RPMI7951 (cell line): ENCODE measurements at places on chromosomes 7 and 10. TPM values are rescaled to one million over a fixed set of nuclear protein-coding genes. Genes with fewer than 3 reads are reported as not detected.

GRCh38 chr10:13078912-13079775 is 20.8 kb upstream of the OPTN start:
- DNase-seq, result no peak

HTR5A gene
- not detected in 2 replicates for total RNA-seq

ATAD1 gene
- not detected in 2 replicates for total RNA-seq

GRCh38 chr7:155820788-155821187 is 8.5 kb upstream of the SHH start:
- no peak for DNase-seq

DNA sequence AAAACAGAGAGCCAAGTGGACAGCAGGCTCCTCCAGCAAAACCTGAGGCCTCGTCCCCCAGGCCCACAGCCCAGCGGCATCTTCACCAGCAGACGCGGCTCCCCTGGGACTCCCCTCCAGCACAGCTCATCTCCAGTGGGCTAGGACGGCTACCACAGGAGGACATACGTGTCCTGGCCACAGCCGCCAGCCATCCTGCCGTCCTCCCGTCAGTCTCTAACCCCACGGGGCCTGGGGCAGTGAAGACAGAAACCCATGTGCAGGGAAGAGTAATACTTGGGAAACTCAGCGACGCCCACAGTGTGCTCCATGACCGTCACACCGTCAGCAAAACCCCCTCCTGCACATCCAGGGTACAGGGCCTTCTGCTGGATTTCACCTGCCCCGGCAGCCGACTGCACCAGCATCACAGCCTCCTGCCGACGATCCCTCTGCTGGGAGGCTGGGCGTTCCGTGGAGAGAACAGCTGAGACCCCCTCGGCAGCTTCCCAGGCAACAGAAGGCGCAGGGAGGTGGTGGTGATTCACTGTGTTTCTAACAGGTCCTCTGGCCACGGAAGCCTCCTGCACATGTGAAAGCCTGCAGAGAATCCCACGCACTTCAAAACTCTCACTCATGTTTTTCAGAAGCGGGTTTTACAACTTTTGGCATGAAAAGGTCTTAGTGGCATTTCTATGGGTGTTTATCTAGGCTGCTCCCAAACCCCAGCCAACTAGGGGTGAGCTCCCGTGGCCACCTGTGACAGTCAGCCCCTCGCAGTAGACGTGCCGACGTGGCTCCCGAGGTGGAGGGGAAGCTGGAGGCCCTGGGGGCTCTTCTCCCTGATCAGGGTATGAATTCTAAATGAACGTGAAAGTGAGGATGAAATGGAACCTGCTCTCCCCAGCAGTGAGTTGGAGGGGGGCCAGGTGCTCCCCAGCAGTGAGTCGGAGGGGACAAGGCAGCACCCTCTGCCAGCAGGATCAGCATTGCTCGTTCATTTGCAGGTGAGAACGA is 513.5 kb downstream of the PTPRN2 start:
- no peak for DNase-seq

OPN1SW gene
- total RNA-seq, result not detected in 2 replicates

CLRN3 gene
- not detected in 2 replicates for total RNA-seq

DNA sequence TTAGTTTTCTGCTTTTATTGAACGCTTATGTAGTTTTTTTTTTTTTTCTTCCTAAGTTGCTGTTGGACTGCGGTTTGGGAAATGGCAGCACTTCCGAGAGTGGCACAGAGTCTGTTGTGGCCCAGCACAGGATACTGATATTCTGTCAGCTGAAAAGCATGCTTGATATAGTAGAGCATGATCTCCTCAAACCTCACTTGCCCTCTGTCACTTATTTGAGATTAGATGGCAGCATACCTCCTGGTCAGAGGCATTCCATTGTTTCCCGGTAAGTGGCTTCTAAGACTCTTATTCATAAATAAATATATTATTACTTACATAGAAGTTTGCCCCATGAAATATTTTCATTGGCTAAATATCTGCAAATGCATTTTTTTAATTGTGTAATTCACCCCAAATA is 101.1 kb downstream of the BTAF1 start:
- no peak for DNase-seq

- DNase-seq, result peak; percentile 7
These were observed 424.6 kb upstream of the SORCS1 start for GRCh38 chr10:107589081-107589480.

DNA sequence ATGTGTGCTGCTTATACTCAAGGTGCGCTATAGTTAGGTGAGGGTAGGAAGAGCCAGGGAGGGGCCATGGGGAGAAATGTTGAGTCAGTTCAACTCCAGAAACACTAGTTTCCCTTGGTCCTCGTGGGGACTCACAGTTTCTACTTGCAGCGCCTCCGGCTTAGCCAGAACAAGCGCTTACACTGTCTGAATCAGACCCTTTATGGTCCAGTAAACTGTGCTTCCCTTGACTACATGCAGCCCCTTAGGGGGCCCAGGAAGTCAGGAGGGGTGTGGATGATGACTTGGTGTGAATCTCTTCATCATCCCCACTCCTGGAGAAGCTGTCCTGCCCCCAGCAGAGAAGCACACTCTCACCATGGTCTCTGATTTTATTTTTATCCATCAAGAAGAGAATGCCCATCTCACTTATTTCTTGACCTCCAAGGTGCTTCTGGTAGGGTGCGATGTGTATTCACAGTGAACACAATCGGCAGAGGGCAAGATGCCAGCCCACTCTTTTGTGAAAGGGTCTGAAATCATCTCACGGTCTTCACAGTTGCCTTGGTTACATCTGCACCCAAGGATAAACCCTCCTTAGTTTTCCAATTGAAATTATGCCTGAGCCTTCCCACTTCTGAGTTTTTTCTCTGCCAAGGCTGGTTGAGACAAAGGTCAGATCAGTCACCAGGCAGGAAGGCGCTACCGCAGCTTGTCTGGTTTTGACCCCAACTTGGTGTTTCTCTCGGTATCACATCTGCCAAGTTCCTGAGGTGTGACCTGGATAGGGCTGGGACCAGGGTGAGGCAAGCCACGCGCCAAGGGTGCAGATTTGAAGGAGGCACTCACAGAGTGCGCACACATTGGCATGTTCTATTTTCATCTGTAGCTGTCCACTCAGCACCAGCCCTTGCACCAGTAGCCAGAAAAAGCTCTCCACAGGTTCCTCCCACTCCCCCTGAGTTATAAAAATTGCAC is 62.7 kb upstream of the LRRC4 start:
- no peak for DNase-seq

PLPP4 gene
- 15.4 and 16.4 TPM in 2 replicates for total RNA-seq

BTBD16 gene
- total RNA-seq, result not detected in 2 replicates

DNA sequence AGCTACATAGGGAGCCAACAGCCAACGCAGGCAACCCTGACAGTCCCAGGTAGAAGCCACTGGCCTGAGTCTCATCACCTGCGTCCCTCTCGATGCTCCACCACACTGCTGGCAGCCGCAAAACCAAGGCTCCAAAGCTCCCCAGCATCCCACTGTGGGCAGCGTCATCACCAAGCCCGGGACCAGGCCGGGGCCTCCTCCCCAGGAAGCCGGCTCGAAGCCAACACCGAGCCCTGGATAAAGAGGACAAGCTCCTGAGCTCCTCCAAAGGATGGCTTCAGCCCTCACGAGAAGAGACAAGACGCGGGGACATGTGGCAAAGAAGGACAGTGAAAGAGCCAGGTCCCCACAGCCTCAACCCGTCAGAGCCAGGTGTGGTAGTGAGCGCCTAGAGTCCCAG is 23.9 kb downstream of the PARD3 start:
- no peak for DNase-seq

DNA sequence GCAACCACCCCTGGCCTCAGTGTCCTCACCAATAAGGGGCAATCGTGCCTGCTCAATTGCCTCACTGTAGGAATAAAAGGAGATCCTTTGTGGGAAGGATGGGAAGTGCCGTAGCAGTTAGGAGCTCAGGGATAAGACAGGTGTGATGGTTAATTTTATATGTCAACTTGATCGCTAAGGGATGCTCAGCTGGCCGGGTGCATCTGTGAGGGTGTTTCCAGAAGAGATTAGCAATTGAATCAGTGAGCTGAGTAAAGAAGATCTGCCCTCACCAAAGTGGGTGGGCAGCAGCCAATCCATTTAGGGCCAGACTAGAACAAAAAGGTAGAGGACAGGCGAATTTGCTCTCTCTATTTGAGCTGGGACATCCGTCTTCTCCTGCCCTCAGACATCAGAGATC is 46.3 kb downstream of the BUB3 start:
- DNase-seq, result no peak

DNA sequence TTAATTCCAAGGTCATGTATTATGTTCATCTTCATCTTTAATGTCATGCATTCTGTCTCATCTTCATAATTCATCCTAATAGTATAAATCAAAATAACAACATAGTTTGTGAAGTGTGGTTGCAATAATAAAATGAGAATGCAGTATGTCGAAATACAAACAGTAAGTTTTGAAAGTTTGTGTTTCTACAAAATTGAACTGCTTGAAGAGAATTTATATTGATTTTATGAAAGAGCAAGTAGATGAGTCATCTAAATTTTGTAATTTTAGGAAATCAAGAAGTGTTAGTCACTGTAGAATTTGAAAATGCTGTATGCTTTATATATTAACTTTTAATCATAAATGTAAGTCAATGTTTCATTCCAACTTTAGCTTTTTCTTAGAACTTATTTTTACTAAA is 190.5 kb upstream of the PPP1R3A start:
- no peak for DNase-seq

- peak; percentile 91 for DNase-seq
These were observed 21.7 kb downstream of the HIBADH start for GRCh38 chr7:27640884-27641574.

- DNase-seq, result peak; percentile 76
These were observed 70.6 kb upstream of the STARD3NL start for GRCh38 chr7:38107486-38107893.

DNA sequence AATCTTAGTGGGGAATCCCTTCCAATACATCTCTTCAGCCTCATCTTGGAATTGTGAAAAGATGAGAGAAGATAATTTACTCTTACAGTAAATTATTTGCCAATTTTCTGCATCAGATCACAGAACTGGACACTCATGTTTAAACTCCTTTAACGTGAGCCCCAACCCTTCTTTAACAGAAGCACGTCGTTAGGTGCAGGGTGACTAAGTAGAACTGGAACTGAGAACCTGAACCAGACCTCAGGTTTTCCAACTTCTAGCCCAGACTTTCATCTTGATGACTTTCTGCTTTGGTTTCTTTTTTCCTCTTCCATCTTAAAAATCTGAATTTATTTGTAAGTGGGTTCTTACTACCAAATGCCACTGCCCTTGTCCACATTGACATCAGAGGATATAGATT is 57.2 kb upstream of the LYZL2 start:
- no peak for DNase-seq

CLEC5A gene
- total RNA-seq, result not detected in 2 replicates

- no peak for DNase-seq
These were observed 144.7 kb downstream of the ARHGAP22 start for GRCh38 chr10:48460182-48460581.

- no peak for DNase-seq
These were observed 48.3 kb upstream of the TMEM236 start for GRCh38 chr10:17703706-17704105.

NME8 gene
- not detected in 2 replicates for total RNA-seq

DNA sequence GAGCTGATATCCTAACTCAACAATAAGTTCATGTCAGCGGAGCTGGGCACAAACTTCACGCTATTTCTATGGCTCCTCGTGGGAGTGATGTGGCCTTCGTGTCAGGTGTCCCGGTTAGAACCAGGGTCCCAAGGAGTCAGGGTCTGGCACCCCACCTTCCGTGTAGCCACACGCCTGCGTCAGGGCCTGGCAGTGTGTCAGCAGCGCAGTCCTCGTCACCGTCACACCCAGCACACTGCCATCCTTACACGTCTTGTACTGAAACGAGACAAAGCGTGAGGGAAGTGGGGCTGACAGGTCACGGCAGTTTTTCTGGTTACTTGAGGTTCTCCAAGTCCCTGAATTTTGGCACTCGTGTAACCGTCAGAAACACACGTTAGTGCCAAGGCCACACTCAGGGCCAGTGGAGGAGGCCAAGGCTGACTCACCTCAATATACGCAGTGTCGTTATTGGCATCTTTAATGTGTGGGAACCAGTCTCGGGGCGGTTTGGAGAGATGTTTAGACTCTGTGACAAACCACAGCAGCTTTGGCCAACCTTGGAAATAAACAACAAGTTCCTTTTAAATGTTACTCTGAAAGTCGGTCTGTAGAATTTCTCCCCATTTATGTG is 254.7 kb downstream of the ZMYND11 start:
- DNase-seq, result no peak

C10orf67 gene
- total RNA-seq, result not detected in 2 replicates

HMX3 gene
- total RNA-seq, result not detected in 2 replicates

DNA sequence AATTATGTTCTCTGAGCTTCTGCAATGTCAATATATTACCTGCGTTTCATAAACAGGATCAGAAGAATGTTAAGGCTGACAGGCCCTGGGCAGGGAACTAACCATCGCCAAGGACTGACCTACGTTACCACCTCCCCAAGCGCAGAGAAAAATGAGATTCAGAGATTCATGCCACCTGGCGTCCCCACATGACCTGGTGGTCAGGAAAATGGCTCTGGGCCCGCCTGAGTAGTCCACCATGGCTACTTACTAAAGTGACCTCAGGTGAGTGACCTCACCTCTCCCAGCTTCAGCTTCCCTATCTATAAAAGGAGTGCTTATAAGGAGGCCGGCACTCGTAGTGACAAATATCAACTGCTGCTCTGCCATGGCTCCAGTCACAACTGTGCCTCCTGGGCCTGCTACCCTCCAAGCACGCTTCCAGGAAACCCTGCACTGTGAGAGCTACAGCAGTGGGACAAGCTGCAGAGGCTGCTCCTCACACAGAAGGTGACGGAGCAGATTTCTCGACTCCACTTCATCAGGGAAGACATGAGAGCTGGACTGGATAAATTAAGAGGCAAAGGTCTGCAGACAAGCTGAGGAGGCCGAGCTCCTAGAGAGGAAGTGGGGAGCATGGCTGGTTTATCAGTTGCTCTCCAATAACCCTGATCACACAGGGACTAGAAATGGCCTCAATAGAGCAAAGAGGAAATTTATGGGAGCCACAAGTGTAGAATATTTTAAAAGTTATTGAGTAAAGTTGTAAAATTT is 103.0 kb downstream of the RNF216 start:
- DNase-seq, result no peak

MBL2 gene
- not detected in 2 replicates for total RNA-seq

SNX13 gene
- 51.3 and 54.5 TPM in 2 replicates for total RNA-seq

GRCh38 chr10:78551184-78552005 is 517.4 kb upstream of the ZMIZ1 start:
- peak; percentile 66 for DNase-seq

DNA sequence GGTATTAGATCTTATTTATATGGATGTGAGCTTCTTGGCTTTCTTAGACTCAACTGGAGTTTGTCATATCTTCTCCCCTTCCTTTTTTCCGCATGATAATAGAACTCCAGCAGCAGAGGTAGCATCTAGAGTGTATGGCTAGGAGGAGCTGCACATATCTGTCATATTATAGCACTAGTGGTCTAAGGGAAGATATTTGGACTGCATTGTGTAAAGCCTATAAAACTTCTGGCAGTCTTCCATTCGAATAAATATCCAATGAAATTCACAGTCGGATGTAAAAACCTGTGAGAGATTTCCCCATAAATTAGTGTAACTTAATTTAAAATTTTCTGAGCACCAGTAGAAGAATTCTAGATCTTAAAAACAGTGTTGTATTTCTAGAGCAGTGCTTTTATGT is 123.9 kb downstream of the PRKG1 start:
- no peak for DNase-seq

- peak; percentile 40 for DNase-seq
These were observed 37.4 kb upstream of the CDK6 start for GRCh38 chr7:92873776-92874175.
